ENCODE measurements at places on chromosomes 12 and 14.

- DNase-seq = no peak
Observed at GRCh38 chr12:113762882-113763816, 203.0 kb downstream of the RBM19 start.

DNA sequence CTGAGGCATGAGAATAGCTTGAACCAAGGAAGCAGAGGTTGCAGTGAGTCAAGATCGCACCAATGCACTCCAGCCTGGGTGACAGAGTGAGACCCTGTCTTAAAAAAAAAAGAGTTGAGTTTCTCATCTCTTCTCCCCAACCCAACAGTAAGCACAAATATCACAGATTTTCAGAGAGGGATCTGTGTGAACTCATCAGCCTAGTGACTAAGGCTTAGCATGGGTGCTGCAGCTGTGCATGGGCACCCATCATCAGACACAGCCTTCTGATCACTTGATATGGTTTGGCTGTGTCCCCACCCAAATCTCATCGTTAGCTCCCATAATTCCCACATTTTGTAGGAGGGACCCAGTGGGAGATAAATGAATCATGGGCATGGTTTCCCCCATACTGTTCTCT is 298.9 kb downstream of the PCNX1 start:
- DNase-seq = no peak

GRCh38 chr12:94245631-94246383 is 97.4 kb downstream of the PLXNC1 start:
- DNase-seq = no peak

- no peak for DNase-seq
Observed at GRCh38 chr12:117073611-117074010, 25.6 kb downstream of the TESC start.

DNA sequence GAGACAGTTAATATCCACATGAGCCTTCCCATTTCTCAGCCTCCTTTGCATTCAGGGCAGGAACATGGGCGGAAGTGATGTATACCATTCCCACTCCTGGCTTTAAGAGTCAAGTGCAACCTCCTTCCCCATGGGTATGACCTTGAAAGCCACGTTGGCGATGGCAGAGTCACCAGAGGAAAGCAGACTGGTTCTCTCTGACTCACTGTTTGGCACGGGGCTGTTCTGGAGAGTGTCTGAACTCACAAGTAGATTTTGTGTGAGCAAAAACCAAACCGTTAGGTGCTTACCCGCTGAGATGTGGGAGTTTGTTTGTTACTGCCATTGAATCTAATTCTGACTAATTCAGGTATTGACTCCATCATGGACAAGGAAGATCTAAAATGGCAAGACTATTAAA is 36.7 kb upstream of the PZP start:
- DNase-seq = no peak

GRCh38 chr12:94074980-94075629 is 73.3 kb upstream of the PLXNC1 start:
- DNase-seq = no peak

GRCh38 chr14:98984719-98985041 is 287.3 kb downstream of the BCL11B start:
- DNase-seq = peak; percentile 16

GRCh38 chr12:104694161-104694560 is 237.4 kb downstream of the CHST11 start:
- no peak for DNase-seq

- no peak for DNase-seq
Observed at GRCh38 chr12:117033382-117034221, 65.6 kb downstream of the TESC start.

DNA sequence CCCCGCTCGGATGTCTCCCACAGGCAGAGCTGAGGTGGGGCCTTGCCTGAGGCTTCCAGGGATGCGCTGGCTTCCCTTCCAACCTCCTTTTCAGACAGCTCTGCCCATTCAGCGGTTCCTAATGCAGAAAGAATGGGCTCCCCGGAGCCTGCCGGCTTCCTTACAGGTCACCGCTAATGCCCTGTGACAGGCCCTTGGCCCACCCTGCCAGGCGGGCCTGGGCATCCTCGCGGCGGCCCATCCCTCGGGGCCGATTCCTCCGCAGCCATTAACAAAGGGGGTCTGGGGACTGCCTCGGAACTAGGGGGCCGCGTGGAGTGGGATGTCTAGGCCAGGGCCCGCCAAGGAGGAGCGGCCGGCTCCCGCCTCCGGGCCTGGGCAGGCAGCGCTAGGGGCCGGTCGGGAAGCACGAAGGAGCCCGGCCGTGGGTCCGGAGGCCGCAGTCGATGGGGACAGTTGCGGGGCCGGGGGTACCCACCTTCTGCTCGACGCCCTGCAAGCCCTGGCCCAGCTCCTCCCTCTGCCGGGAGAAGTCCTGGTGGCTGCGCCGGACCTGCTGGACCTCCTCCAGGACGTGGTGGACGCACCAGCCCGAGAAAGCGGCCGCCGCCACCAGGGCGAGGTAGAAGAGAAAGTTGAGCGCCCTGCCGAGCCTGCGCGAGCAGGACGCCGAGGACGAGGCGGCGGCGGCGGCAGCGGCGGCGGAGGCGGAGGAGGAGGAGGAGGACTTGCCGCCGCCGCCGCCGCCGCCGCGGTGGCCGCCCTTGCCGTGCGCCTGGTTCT is 738 bp downstream of the CKAP4 start:
- peak; percentile 73 for DNase-seq

DNA sequence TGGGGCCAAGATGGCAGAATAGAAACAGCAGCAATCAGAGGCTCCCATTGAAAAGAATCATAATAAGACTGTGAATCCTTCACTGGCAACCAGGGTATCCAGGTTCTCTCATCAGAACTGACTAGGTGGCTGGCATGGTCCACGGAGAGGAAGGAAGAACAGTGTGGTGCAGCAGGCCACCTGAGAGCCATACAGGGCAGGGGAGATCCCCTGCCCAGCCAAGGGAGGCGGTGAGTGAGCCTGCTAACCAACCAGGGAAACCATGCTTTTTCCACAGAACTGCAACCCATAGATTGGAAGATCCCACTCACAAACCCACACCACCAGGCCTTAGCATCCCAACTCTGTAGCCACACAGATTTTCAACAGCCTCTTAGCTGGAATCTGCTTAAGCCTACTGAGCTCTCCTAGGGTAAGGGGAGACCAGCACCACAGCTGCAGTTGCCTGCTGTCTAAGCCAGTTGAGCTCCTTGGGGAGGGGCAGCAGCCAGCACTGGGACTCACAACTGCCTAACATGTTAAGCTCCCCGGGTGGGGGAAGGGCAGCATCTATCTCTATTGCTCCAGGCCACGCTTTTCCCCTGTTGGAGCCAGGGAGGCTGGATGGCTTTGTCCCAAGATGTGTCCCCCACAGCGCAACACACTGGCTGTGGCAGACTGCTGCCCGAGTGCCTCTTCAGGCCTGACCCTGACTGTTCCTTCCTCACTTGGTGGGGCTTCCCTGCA is 342.6 kb upstream of the CCDC196 start:
- no peak for DNase-seq

- DNase-seq = no peak
Observed at GRCh38 chr14:67392123-67392522, 19.8 kb downstream of the PLEK2 start.

GRCh38 chr14:98908050-98908449 is 363.9 kb downstream of the BCL11B start:
- no peak for DNase-seq

DNA sequence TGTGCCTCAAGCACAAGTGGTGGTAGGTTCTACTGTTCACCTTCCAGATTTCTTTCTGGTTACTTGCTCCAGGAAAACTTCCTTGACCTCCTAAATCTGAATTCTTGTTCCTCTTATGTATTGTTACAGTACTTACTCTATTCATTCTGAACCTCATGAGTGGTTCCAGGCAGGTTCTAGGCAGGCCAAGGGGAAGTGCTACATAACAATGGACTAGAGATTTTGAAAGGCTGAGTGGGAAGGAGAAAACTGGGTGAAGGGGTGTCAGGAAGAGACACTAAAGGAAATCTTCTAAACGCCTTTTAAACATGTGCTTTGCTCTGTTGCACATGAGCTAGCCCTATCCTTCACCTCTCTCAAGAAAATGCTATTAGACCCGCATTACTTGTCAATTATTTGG is 1.6 kb downstream of the YARS2 start:
- no peak for DNase-seq

DNA sequence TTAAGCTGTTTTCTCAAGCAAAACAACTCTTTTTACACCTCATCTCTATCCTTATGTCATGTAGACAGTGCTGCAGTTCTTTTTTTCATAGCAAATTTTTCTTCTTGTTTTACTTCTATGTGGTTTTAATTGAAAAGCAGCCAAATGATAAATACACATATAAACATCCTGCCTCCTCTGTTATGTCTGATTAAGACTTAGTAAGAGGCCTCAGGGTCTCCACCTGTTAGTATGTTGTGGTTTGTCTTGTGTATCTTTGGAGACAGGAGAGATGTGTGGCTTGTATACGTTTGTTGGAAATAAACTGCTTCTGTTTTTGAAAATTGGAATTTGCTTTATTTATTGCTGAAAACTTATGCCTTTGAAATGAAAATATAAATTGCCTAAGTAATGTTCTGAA is 32.0 kb downstream of the PEX5 start:
- DNase-seq = no peak

- DNase-seq = no peak
Observed at GRCh38 chr14:22010545-22011252, 337.1 kb upstream of the OR4E1 start.

DNA sequence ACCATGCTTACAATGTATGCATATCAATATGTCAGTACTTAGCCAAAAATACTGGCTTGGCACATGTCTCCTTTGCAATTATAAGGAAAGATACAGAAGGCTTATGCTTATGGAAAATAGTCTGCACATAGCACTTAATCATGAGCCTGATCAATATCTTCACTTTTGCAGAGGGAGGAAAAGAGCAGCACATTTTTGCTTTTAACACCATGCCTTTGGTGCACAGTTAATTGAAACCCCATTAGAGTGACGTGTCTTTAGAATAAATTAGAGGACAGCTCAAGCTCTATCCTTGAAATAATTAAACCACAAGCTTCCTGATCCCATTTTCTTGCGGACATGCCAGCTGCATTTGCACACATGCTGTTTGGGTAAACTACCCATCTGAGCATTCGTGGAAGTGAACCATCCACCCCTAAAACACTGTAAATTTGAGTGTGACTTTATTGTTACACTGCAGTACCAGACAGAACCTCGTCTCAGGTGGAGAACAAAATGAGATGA is 839.9 kb upstream of the MGAT4C start:
- DNase-seq = no peak

DNA sequence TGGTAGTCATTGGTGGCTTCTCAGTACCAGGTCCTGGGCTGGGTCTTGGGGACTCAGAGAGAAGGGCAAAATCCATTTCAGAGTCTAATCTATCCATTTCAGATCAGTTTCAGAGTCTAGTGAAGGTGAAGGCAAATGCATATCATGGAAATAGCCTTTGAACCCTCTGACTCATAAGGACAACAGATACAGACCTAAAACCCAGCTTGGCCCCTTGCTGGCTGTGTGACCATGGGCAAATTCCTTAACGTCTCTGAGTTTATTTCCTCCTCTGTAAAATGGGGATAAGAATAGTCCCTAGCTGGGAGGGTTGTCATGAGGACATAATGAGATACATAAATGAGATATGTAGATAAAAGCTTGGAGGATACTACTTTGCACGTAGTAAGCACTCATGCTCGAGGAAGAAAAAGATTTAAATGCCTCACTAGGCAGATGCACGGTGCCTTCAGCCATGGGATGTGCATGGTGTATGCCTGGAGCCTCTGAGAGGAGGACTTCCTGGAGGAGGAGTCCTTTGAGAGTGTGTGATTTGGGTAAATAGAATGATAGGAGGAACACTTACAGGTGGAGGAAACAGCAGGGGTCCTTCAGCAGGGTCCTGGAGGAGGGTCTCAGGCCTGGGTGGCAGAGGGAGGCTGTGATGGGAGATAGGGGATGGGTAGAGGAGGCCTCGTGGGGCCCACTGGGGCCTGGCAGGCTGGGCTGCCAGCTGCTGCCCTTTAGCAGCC is 8.0 kb downstream of the DTX1 start:
- DNase-seq = no peak

GRCh38 chr14:37583358-37584210 is 11.5 kb downstream of the FOXA1 start:
- DNase-seq = peak; percentile 66

GRCh38 chr14:93727039-93727740 is 61.1 kb downstream of the PRIMA1 start:
- DNase-seq = no peak

DNA sequence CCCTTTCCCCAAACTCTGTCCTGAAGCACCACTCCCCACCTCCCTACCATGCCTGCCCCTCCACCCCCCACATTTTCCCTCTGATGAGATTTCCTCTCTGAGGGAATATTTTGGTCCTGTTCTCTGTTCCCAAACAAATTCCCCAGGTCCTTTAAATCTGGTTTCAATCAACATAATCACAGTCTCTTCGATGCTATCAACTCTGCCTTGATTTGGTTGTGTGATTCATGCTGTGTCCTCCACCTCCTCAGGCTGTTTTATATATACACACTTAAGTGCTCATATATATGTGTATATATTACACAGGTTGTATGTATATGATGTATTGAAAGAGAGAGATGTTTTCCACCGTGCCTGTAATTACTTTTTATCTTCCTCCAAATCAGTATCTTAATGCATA is 36.0 kb downstream of the NTF3 start:
- no peak for DNase-seq

GRCh38 chr12:132729541-132730320 is 19.1 kb downstream of the PGAM5 start:
- DNase-seq = no peak

DNA sequence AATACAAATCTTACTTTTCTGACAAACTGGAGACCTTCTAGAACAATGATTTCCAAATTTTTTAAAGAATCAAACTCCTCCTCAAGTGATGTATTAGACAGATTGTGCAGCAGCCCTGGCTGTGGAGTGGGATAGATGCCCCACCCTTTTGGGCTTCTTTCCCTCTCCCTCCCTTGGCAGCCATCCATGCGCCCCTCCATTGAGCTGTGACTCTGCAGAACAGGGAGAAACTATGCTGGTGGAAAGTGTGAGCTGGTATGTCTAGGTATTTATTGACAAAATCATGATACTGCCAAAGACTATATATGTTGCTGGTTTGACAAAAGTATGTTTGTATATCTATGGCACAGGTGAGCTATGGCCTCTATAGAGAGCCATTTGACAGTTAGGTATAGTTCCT is 138.5 kb downstream of the KTN1 start:
- no peak for DNase-seq

- no peak for DNase-seq
Observed at GRCh38 chr12:54364413-54364812, at the start of gene GPR84. Gene GPR84, minus strand, starts transcription at chr12:54364486. Its CDS starts 635 bp downstream, at chr12:54363851.

DNA sequence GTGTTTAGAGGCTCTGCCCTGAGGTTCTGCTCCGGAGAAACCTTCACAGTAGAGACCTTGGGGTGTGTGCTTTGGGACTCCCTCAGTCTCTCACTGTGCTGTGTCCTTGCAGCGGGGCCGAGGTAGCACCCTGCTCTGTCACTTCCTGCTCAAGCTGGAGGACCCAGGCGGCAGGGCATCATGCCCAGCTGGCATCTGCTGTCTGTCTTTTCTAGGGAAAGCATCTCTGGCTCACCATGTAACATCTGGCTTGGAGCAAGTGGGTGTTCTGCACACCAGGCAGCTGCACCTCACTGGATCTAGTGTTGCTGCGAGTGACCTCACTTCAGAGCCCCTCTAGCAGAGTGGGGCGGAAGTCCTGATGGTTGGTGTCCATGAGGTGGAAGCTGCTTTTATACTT is 124.5 kb downstream of the ESRRB start:
- DNase-seq = no peak

- DNase-seq = no peak
Observed at GRCh38 chr12:71201136-71201679, 43.4 kb upstream of the TSPAN8 start.

- no peak for DNase-seq
Observed at GRCh38 chr12:96215919-96216273, 21.7 kb downstream of the ELK3 start.

GRCh38 chr14:75440733-75441477 is 13.1 kb downstream of the JDP2 start:
- peak; percentile 58 for DNase-seq

All from left colon (tissue), 2 donors.